ENCODE measurements at places on chromosomes 4 and X.

DNA sequence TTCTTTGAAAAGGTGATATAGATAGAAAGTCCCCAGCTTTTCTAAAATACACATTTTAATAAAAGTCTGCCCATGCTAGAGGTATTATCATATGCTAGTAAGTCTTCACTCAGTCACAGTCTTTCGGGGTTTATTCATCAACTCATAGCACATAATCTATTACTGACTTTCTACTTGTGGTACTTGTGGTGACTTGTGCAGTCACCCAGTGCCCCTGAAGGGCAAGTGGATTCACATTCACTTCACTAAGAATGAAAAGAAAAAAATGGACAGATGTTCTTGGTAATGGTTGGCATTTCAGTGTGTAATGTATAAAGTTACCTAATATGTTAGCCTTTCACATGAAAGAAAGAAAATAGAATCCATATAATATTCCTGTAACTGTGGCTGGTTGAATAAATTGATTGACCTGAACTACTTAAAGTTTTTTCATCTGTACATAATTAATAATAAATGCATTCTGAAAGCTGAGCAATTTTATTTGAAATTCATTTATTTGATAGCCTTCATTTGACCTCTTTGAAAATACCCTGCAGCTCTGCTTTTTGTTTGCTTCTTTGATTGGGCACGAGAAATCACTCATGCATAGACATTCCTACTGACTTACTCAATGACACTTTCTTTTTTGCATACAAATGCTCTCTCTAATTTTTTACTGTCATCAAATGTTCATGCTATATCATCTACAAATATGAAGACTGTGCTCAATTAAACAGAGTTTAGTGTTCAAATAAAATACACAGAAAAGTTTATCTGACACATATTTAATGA is 39.5 kb upstream of the ZNF330 start:
- DNase-seq, result no peak

- DNase-seq, result no peak
Observed at GRCh38 chr4:181611033-181611711, 632.0 kb upstream of the TENM3 start.

DNA sequence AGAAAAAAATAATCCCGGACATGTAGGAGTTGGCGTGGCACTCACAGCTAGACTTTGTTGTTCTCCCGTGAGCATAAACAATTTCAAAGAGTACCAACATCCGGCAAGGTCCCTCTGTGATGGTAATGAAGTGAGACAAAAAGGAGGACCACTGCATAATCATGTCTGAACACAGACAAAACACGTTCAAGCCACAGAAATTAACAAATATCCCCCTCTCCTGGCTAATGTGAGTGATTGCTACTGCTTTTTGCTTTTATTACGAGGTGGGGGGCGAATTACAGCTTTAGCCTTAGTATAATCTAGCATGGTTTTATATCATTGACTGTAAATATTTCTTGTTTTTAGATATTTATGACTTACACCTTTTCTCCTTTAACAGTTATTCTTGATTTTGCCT is 118.5 kb downstream of the PLS3 start:
- DNase-seq, result no peak

DNA sequence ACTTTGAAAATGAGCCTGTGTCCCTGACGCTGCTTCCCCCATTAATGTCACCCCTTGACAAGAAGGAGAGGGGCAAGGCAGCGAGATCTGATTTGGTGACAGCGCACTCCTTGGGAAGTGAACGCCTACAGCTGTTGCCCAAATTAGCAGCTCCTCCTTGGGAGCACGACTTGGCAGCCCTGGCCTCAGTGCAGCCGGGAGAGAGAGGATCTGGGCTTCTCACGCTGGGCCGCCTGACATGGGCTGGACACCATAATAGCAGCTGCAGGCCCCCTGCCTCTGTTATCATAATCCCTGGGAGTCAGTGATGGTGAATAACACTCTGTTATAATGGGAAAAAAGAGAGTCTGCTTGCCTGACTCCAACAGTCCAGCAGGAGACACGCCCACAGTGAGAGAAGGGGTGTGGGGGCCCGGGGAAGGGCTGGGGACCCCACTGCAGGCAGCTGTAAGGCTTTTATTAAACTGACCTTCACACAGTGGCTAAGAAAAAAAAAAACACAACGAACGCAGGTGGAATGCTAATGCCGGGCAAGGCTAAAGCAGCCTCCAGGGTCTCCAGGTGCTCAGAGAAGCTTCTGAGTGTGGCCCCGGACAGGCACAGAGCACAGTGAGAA is 73.3 kb downstream of the PSAPL1 start:
- no peak for DNase-seq

Measured in osteocyte (in vitro differentiated cells).